WTC11 (cell line): ENCODE measurements at places on chromosomes 13 and 19. TPM values are rescaled to one million over a fixed set of nuclear protein-coding genes. Genes with fewer than 3 reads are reported as not detected.

- DNase-seq: no peak
Observed at GRCh38 chr13:94249512-94249911, 230.0 kb downstream of the DCT start.

DNA sequence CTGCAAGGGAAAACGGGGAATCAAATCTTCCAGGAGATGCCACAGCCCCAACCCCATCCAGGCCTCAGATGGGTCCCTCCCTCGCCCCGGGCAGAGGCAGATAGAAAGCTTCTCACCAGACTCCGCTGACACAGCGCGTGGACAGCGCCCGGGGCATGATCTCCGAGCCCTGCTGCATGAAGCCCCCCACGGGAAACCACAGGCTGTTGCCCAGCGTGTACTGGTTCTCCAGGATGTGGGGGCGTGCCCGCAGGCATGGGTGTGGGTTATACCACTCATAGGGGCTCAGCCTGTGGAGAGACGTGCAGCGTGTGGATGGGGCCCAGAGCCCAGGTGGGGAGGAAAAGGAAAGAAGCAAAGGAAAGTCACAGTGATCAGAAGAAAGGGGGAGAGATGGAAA, 27.2 kb upstream of the ATP1A3 start:
- no peak for DNase-seq

DNA sequence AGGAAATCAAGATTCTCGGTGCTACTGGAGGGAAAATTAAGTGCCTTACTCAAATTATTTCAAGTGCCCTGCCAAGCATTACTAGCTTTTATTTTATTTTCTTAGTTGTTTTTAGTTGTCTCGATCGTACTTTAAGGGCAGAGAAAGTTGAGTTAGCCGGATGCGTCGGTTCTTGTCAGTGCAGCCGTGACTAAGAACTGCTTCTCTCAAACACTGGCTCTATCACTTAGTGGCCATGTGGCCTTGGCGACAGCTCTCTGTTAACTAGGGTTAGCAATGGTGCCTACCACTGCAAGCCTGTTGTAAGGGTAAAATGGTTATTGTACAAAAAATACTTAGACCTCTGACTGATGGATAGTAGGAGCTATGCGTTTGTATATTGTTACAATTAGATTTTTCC, 227.8 kb downstream of the KATNAL1 start:
- no peak for DNase-seq

DNA sequence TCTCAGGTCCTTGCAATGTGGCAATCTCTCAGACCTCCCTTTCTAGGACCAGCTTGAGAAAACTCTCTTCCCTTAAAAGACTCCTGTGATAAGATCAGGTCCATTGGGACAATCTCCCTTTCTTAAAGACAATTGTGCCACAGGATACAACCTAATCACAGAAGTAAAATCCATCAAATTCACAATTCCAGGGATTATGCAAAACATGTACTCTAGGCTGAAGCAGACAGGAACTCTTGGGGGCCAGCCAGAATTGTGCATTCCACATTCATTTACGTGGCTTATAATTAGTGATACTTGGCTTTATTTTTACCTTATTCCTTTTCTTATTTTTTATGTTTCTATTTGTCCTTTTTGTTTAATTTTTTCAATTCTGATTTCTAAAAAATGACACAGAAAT, 257.9 kb downstream of the KLF12 start:
- no peak for DNase-seq

GRCh38 chr13:37212826-37213225, 107.4 kb upstream of the CSNK1A1L start:
- DNase-seq: no peak

DNA sequence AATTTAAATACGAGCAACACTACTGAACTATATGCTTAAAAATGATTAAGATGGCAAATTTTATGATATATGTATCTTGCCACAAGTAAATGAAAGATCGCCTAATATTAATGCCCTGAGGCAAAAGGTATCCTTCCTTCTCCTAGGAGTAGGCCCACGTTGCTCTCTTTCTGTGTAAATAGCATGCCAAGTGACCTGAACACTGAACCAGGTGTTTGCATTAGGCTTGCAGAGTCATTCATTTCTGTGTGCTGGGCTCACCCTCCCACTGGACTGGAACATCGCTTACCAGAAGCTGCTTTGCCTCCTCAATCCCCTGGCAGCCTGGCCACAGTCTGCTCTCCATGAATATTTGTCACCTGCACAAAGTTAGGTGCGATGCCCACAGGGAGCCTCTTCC, 83.3 kb upstream of the TNFSF11 start:
- no peak for DNase-seq

GRCh38 chr13:43484432-43485225, 302.1 kb downstream of the ENOX1 start:
- DNase-seq: no peak

- DNase-seq: peak; percentile 83
Observed at GRCh38 chr19:35055715-35056179, 14.2 kb downstream of the HPN start.

GRCh38 chr19:13827656-13828055, 32.4 kb downstream of the ZSWIM4 start:
- no peak for DNase-seq

DNA sequence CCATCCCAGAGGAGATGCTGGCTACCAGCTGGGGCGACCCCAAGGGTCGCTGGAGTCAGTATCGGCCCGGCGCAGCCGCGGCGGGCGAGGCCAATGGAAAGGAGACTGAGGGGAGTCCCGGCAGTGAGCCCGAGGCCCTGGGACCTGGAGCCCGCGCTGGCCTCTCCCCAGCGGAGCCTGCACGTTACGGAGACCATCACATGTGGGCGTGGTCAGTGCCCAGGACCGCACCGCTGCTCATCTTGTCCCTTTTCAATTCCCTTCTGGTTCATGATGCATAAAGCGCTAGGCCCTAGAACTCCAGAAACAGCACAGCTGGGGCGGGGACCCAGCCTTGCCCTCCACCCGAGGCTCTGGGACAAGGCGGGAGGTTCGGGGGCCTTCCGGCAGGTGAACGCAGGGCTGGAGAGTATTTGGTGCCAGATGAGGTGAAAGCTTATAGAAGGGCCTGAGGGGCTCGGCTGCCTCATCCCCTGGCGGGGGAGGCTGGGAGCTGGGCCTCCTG, 8.0 kb downstream of the C19orf25 start:
- peak; percentile 78 for DNase-seq

NALCN gene
- 0.11 to 0.34 TPM (median 0.33 TPM) in 3 replicates for total RNA-seq

DNA sequence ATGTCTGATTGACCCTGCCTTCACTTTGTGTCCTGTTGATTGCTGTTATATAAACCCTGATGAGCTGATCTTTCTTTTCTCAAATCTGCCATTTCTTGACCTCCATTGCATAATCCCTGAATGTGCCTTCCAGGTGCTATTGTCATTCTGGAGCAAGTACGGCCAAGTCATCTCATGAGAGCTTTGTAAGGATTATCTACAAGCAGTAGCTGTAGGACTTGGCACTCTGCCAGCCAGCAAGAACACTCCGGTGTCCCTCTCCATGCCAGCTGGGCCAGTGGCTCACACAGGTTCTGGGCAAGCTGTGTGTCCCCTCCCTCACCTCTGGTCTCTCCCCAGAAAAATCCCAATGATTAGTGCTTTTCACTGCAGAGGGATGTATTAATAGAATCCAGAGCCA, 348.1 kb downstream of the FOXO1 start:
- DNase-seq: no peak

DNA sequence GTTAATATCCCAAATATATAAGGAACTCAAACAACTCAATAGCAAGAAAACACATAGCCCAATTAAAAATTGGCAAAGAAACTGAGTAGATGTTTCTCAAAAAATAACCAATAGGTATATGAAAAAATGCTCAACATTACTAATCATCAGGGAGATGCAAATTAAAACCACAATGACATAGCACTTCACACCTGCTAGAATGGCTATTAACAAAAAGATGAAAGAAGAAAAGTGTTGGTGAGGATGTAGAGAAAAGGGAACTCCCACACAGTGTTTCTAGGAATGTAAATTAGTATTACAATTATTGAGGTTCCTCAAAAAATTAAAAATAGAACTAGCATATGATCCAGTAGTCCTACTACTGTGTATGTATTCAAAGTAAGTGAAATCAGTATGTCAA, 1212.8 kb downstream of the DIAPH3 start:
- DNase-seq: no peak

- no peak for DNase-seq
Observed at GRCh38 chr19:1810439-1811160, 1.5 kb downstream of the ATP8B3 start.
